ENCODE measurements at places on chromosomes 7 and 10. TPM values are rescaled to one million over a fixed set of nuclear protein-coding genes. Genes with fewer than 3 reads are reported as not detected.

GRCh38 chr7:121109145-121109544 lies 120.6 kb downstream of the CPED1 start:
- peak; percentile 39 for DNase-seq

PCLO gene
- total RNA-seq: 6.4 TPM

- no peak for DNase-seq
Measured at GRCh38 chr10:3748484-3748883, 36.5 kb downstream of the KLF6 start.

RPEL1 gene
- not detected for total RNA-seq

- no peak for DNase-seq
Measured at GRCh38 chr10:13734151-13734550, 147.4 kb downstream of the PRPF18 start.

PLA2G12B gene
- total RNA-seq: not detected

GRCh38 chr7:18345641-18346234 lies 149.8 kb upstream of the HDAC9 start:
- peak; percentile 88 for DNase-seq

- no peak for DNase-seq
Measured at GRCh38 chr10:35433851-35434426, 97.6 kb downstream of the CCNY start.

GRCh38 chr10:86206240-86206579 lies 160.4 kb downstream of the GRID1 start:
- DNase-seq: no peak

OR2A5 gene
- not detected for total RNA-seq

ZC3HAV1 gene
- total RNA-seq: 59.8 TPM

CDC14C gene
- 0.54 TPM for total RNA-seq

GHRHR gene
- total RNA-seq: not detected

CCDC3 gene
- 5.2 TPM for total RNA-seq

DNA sequence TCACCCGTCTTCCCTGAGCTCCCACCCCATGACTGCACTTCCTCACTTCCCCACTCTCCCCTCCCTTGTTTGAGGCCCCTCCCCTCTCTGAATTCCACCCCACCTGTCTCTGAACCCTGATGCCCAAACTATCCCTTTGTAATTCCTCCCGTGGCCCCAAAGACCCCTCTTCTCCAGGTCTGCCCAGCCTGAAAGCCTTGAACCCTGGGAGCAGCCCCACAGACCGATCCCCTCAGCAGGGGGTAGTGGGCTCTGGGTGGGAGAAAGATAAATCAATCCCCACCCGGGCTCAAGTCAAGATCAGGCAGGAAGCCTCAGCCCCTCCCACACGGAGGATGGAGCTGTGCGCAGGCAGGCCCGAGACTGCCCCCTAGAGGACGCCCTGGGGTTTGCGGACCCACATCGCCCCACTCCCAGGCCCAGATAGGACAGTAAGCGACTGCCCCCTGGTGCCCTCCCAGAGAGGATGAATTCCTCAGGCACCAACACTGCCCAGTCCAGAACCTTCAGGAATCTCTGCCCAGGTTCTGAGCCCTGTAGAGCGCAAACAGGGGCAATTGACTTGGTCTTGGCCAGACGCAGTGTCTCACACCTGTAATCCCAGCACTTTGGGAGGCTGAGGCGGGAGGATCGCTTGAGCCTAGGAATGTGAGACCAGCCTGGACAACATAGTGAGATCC lies 11.7 kb downstream of the HSPB1 start:
- DNase-seq: peak; percentile 97

DNA sequence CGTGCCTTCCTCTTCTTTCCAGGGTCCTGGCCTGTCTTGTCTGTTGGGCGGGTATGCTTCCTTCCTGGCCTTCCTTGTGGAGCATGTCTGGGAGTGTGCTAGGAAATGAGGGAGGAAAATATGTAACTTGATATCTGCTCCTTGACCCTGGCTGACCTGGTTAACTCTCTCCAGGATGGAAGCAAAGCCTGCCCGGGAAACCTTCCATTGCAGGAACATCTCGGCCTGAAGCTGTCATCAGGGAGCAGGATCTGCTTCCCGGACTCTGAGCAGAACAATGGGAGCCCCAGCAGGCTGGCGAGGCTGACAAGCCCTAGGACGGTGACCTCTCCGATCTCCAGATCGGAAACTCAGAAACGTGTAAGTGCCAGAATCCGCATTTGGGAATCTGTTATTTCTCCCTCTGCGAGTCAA lies 340.3 kb downstream of the FRMD4A start:
- no peak for DNase-seq

- DNase-seq: no peak
Measured at GRCh38 chr7:73477376-73477775, 43.8 kb downstream of the FZD9 start.

ACBD7 gene
- 24.1 TPM for total RNA-seq

SLC29A3 gene
- 8.3 TPM for total RNA-seq

ITPRID1 gene
- 0.45 TPM for total RNA-seq

ZNF786 gene
- total RNA-seq: 19.8 TPM

IFIT1B gene
- not detected for total RNA-seq

DNA sequence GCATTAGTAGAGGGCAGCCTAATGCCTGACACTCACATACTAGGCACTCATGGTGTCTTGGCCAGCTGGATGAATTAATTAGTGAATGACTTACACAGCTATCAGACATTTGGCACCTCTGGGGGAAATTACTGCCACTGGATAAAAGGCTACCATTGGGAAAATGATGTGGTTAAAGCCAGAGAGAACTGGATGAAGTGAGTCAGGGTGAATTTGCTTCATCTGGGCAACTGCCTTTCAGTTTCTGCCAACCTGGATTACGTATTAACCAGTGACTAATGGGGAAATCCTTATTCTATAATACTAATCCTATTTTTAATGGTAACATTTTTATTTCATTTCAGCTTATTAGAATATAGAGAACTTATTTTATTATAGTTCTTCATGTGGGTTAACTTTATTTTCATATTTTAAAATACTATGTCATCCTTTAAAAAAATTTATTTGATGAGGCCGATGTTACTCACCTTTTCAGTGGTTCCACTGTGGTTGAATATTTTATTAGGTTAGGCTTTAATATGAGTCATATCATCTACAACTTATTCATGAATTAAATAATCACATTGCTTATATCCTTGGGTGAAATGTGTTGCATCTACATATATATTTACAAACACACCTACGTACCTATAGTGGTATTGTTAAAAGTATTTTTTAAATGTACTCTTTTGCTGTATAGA lies 85.6 kb upstream of the CAPZA2 start:
- no peak for DNase-seq

GRCh38 chr7:80172387-80172786 lies 37.8 kb downstream of the GNAI1 start:
- DNase-seq: no peak

GRCh38 chr10:22621726-22622125 lies 92.7 kb downstream of the PIP4K2A start:
- no peak for DNase-seq

TUBAL3 gene
- not detected for total RNA-seq

EPO gene
- total RNA-seq: not detected

Data from GM23338 (cell line).